ENCODE measurements at places on chromosomes 2 and 18.

GRCh38 chr2:104734937-104735586, 118.9 kb upstream of the POU3F3 start:
- no peak for DNase-seq

- no peak for DNase-seq
Measured at GRCh38 chr2:178250429-178250828, 56.1 kb downstream of the OSBPL6 start.

- no peak for DNase-seq
Measured at GRCh38 chr2:96984300-96984699, 2.1 kb downstream of the FAM178B start.

- no peak for DNase-seq
Measured at GRCh38 chr18:60196836-60197606, 175.6 kb downstream of the MC4R start.

- DNase-seq = no peak
Measured at GRCh38 chr2:28523902-28524301, 28.0 kb downstream of the PLB1 start.

GRCh38 chr2:147632198-147632597, 212.6 kb upstream of the ACVR2A start:
- DNase-seq = no peak

DNA sequence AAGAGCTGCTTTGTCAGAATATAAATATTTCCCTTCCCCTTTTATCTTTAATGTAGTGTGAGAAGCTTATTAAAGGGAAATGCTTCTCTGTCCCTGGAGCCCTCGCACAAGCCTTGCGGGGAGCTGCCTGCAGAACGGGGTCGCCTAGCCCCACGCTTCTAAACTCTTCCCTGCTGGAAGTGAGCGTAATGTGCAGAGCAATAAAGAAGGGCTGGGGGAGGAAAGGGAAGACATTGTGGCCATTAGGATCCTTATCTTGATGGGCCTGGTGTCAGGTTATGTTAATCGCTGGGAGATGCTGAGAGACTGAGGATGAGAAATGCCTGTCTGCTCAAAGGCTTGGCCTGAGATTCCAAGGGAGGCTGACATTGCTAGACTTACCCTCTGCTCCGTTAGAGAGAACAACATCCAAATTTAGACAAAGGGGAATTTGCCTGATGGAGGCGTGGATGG, 18.9 kb upstream of the FZD7 start:
- no peak for DNase-seq

DNA sequence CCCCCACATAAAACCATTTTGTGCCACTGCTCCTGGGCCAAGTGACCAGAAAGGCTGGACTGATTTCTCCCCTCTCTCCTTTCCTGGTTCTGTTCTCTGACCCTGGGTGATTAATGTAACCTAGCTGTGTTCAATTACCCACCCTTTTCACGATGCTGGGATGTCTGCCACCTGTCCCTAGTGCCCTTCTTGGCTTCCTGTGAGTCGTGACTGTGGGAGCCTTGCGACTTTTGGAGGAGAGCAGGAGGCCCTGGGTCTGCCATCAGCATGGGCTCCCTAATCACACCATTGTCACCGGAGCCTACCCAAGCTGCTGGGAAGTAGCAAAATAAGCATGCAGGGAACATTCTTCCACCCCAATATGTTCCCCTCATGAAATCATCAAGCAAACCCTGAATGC, 38.3 kb downstream of the SRSF7 start:
- DNase-seq = no peak

GRCh38 chr18:59881728-59882656, 17.8 kb upstream of the PMAIP1 start:
- no peak for DNase-seq
